ENCODE measurements at places on chromosomes 7 and 10.

DNA sequence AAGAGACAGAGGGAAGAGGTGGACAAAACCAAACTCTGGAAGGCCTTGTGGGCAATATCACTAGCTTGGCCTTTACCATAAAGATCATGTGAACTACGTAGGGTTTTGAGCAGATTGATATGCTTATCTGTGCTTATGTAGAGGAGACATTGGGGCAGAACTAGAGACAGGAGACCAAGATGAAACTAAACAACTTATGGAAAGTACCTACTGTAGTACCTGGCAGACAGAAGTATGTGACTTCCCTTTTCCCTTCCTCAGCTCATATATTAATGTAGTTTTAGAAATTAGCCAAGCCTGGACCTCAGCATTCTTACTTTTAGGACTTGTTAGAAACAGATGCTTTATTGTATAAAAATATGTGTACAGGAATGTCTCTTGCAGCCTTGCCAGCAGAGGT, 14.0 kb upstream of the IL6 start:
- ATAC-seq, result no peak

- ATAC-seq, result no peak
These were observed 581.4 kb downstream of the TNS3 start for GRCh38 chr7:47000561-47000960.

DNA sequence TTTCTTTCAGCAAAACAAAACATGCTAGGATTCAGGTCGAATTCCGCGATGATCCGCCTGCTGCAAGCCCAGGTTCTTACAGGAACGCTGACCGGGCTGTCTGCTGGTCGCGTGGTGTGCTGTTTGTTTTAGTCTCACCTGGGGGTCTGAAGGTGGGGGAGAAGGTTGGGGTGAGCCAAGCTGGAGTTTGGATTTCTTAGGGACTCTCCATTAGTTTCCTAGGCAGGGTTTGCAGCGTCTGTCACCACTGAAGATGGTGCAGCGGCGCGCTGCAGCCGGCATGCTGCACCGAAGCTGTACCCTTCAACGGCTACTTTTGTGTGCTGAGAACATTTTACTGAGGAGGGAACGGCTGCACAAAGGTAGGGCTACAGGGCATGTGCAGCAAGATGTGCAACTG, 48.7 kb downstream of the GCC1 start:
- peak; percentile 54 for ATAC-seq

GRCh38 chr7:69104023-69104422, 494.3 kb upstream of the AUTS2 start:
- ATAC-seq, result no peak

GRCh38 chr10:53904506-53905241, 896.4 kb downstream of the PCDH15 start:
- no peak for ATAC-seq

- ATAC-seq, result peak; percentile 64
These were observed at the start of gene PLXDC2 for GRCh38 chr10:19816411-19817230. Gene PLXDC2, plus strand, starts transcription at chr10:19816432.

GRCh38 chr7:69677881-69678493, 79.7 kb downstream of the AUTS2 start:
- ATAC-seq, result peak; percentile 79

DNA sequence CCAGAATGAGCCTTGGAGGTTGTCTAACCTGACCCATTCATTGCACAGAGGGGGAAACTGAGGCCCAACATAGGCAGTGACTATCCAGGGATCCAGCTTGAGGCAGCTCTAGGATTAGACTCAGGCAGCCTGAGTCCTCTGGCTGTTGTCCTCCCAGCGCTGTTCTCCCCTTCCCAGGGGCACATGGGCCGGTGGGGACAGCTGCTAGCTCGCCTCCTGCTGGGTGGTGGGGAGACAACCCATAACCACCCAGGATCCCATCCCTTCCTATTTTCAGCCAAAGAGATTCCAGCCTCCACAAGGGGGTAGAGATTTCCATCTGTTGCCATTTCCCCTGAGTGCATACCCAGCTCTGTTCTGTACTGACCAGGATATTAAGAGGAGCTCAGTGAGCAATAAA, 145.1 kb upstream of the GPR26 start:
- ATAC-seq, result no peak

DNA sequence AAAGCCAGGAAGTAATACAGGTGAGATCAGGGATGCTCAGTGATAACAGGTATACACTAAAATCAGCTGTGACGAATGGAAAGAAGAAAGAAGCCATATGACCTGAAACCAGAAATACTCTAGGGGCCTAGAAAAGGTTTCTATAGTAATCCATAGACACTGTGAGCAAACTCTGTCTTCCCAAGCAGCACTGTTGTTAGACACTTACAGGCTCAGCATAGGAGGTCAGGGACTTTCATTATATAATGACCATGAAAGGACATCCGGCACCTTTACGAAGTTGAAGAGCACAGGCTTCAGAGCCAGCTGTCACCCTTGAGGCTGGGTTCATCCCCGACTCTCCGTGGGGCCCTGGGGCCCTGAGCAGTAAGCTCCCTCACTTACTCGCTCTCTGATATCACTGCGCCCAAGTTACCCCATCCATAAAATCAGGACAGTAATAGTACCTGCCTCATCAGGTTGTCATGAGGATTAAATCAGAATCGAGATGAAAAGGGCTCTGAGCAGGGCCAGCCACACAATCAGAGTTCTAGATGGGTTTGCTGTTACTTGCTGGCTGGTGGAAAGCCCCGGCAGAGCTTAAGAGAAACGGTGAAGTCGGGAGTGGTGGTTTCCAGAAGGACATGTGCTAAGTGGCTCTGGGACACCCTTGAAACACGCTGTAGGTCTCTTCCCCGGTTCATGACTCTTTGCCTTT, 79.5 kb downstream of the ITIH5 start:
- no peak for ATAC-seq

DNA sequence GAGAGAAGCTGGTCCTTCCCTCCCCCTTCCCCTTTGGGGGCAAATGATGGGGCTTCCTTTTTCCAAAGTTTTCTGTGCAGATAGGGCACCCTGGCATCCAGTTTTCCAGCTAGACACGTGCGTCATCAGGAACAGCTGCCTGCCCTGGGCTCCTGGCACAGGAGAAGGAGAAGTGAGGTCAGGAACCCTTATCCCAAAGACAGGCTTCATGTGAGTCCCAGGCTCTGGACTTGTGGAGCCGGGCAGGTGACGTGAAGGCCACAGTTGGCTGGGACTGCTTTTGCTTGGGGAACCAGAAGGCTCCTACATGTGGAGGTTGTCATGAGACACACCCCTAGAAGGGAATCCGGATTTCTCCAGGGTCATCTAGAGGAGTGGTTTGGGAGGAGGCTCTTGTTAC, 66.5 kb downstream of the RBM20 start:
- ATAC-seq, result no peak

DNA sequence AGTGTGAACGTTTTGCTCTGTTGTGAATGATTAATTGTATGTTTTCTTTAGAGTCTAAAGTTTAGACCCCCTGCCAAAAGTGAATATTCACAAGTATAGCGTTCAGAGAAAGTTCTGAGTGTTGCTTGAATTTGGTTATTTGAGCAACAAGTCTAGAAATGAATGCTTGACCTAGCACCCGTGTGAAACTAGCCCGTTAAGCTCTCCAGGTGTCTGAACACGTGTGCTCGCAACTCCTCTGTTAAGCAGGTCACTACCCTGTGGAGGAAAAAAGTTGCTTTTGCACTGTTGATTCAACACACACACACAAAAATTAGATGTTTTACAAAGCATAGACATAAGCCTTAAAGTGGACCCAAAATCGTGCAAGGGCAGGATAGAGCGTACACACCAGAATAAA, 78.6 kb upstream of the SAMD8 start:
- ATAC-seq, result no peak

DNA sequence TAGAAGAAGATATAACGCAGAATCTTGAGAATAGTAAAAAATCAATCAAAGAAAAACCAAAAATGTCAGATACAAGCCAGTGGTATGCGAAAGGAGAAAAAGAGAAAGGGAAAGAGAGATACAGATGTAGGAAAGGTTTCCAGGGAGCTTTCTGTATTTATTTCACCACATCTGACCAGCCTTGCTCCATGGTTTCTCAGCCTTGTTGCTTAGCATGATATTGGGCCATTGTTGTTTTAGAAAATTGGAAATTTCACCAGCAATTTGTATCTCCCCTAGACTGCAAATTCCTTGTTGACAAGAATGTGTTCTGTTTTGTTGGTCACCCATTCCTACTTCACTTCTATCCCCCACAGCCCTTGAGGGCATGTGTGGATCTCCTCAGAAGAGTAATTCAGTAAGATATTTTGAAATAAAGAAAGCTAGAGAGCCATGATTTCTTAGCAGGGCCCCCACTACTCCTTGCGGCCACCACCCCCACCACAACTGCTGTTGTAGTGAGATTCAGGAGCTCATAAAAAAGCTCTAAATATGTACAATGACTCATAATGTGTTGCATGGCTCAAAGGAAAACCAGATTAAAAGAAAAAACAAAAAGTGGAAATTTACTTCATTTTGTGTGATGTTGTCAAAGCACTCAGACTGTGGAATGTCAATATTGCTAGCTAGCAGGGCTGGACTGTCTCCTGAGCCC, 138.7 kb downstream of the CHRM2 start:
- ATAC-seq, result no peak

GRCh38 chr7:101468546-101469275, 106.0 kb downstream of the COL26A1 start:
- ATAC-seq, result no peak

- ATAC-seq, result no peak
These were observed 102.5 kb upstream of the APBB1IP start for GRCh38 chr10:26335574-26336093.

- ATAC-seq, result no peak
These were observed 227.7 kb downstream of the MAD1L1 start for GRCh38 chr7:2004841-2005725.

DNA sequence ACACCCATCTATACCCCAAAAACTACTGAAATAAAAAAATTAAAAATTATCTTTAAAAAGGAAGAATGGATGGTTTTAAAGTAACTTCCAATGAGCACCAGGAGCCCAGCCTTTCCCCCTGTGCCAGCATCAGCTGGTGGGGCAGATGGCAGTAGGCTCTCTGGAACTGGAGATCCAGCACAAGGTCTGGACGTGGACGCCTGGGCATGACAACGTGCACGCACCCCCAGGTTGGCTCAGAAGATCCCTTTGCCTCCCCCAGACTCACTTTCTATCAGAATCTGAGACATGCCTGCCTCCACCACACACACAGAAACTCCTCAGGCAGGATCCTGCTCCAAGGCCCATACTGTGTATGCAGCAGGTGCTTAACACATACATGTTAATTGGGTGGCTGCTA, 35.8 kb downstream of the TCERG1L start:
- no peak for ATAC-seq

GRCh38 chr7:93092757-93093370, 24.9 kb downstream of the SAMD9 start:
- ATAC-seq, result peak; percentile 95

DNA sequence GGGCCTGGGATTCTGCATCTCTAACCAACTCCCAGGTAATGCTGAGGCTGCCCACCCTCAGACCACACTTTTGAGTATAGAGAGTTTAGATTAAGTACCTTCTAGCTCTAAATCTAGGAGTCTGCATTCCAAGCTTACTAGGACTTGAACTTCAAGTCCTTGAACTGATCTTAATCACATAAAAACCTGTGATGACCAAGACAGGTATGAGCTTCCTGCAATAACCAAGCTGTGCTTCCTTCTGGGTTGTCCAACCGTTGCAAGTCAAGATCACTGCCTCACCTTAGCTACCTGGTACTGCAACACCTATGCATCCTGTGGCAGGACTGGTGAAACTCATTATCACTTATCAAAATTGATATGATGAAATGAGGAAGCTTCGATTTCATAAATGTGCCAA, 32.9 kb upstream of the RAPGEF5 start:
- no peak for ATAC-seq

DNA sequence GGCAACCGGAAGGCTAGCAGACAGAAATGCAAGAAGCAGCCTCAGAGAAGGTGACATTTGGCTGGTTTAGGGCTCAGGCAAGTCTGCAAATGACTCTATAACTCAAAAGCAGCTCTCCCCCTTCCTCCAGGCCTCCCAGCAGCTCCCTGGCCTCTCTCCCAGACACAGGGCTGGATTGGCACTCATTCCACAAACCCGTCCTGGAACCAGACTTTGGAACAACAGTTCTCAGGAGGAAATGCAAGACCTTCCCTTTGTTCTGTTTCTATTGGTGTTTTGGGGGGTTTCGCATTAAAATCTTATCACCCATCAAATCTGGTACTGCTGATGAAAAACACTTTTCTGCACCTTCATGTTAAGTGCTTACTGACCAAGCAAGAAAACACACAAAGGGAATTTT, 40.3 kb upstream of the EFCAB10 start:
- peak; percentile 61 for ATAC-seq

- no peak for ATAC-seq
These were observed 29.6 kb downstream of the FAM133B start for GRCh38 chr7:92560602-92561001.

GRCh38 chr7:80288175-80289122, 153.8 kb downstream of the GNAI1 start:
- no peak for ATAC-seq

GRCh38 chr10:128863823-128864405, 603.1 kb upstream of the MGMT start:
- ATAC-seq, result no peak

- ATAC-seq, result peak; percentile 85
These were observed 729.9 kb downstream of the ZWINT start for GRCh38 chr10:55631071-55631654.

GRCh38 chr10:43012578-43012977, 64.3 kb upstream of the RET start:
- no peak for ATAC-seq

GRCh38 chr10:115093776-115094408, 727 bp downstream of the ATRNL1 start:
- peak; percentile 62 for ATAC-seq

GRCh38 chr10:133419211-133419950, 5.0 kb downstream of the SPRN start:
- no peak for ATAC-seq

GRCh38 chr10:48913674-48914073, 26.0 kb downstream of the LRRC18 start:
- ATAC-seq, result no peak

GRCh38 chr7:149414745-149415390, 46.0 kb downstream of the ZNF777 start:
- no peak for ATAC-seq

GRCh38 chr10:13222566-13222965, 11.6 kb downstream of the UCMA start:
- no peak for ATAC-seq

DNA sequence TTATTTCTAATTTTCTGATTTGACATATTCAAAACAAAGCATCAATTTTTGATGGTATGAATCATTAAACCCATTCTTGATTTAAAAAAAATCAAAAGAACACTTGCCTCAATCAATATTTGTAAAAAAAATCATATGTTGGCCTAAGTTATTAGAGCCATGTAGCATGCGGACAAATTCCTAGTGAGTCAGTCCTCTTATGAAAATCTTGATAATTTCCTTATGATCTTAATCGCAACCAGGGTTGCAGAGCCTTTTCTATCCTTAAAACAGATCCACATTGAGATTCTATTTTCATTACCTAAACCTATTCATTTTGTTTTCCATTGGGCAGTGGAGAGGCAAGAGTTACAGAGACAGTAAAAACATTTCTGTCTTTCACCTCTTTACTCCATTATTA, 203.2 kb downstream of the ARL4A start:
- no peak for ATAC-seq

GRCh38 chr10:103622935-103623574, 129.6 kb downstream of the NEURL1 start:
- ATAC-seq, result no peak

- peak; percentile 3 for ATAC-seq
These were observed 12.5 kb downstream of the EPHA1 start for GRCh38 chr7:143396182-143396581.
